GM23338 (cell line): ENCODE measurements at places on chromosomes 6 and 20.

GRCh38 chr6:36597775-36598174 lies 3.6 kb downstream of the SRSF3 start:
- no peak for DNase-seq

DNA sequence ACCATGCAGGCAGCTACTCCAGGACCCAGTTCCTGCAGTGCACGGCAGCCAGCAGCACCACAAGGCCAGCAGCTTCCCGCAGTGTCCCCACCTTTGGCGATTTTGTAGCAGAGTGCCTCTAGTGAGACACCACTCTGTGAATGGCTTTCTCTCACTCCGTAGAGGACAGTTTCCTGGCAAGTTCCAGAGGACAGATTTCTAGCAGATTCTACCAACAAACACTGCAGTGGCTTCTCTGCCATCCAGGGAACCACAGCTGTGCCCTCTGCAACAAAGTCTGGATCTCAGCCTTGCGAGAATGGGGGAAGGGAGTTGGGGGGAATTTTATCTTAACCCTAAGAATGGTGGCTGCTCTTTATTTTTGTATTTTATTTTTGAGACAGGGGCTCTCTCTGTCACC lies 28.7 kb downstream of the SNHG17 start:
- no peak for DNase-seq

DNA sequence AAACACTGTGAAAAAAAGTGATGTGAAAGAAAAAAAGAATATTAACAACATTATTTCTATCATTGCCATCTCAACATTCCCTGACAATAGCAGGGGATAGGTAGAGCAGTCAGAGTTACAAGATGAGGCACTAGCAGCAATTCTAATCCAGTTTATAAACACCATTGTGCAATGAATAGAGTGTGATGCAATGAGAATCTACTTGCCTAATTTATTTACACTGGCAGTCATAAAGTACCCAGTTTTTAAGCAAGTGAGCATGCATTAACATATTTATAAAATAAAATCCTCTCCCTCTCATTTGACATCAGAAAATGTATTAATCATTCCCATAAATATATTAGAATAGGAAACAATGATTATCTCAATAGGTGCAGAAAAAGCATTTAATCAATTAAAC lies 2.5 kb upstream of the MANEA start:
- no peak for DNase-seq

- no peak for DNase-seq
These were observed 14.0 kb downstream of the DPPA5 start for GRCh38 chr6:73340048-73340447.

- DNase-seq, result no peak
These were observed 48.4 kb upstream of the PIM1 start for GRCh38 chr6:37121556-37121955.

GRCh38 chr6:129843573-129843972 lies 17.5 kb downstream of the TMEM244 start:
- no peak for DNase-seq

- no peak for DNase-seq
These were observed 137.0 kb downstream of the MTHFD1L start for GRCh38 chr6:151002491-151002935.

DNA sequence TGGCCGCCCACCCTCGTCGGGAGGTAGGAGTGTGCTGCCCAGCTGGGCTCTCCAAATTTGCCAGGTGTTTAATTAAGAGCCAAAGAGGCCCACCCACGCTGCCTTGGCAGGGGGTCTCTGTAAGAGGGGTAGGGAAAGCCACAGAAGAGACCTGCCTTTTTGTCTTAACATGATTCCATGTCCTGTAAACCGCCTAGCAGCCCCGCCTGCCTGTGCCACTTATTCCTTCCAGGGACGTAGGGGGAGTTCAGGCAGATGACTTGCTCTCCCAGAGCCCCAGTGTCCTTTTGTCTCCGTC lies 2.1 kb downstream of the FAM210B start:
- DNase-seq, result no peak

- no peak for DNase-seq
These were observed 6.2 kb downstream of the DYNLT1 start for GRCh38 chr6:158638324-158638854.

DNA sequence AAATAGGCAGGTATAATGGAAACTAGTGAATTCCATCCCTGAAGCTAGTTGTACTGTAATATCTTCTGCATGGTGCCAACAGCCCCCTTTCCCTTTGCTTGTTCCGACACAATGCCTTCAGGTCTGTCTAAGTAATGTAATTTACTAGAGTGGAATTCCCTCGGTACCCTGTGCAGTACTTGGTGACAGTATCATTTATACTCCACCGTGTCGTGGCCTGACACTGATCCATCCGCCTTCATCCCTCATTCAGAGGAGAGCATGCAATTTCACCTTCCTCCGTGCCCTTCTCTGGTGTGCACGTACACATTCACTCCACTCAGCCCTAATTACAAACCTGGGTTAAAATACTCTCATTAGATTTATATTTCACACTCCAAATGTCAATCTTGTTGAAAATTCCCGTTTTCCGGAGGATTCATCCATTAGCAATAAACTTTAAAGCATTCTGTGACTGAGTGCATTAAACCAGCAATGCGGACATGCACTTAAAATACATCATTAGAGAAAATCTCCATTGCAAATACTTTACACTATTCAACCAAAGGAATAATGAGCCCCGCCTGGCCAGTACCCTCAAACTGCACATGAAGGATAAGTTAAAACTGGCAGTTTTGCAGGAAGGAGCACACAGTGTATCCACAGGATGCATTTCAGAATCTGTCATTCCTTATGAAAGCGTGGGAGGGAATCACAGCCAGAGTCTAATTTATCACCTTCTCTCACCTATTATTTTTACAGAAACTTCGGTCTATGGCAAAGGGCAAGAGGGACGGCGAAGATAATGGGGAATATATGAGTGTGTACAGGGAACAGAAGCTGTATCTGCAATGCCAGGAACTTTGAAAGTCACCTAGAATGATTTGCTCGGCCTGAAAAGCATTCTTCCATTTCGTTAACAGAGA lies 182.5 kb downstream of the GJA10 start:
- no peak for DNase-seq

DNA sequence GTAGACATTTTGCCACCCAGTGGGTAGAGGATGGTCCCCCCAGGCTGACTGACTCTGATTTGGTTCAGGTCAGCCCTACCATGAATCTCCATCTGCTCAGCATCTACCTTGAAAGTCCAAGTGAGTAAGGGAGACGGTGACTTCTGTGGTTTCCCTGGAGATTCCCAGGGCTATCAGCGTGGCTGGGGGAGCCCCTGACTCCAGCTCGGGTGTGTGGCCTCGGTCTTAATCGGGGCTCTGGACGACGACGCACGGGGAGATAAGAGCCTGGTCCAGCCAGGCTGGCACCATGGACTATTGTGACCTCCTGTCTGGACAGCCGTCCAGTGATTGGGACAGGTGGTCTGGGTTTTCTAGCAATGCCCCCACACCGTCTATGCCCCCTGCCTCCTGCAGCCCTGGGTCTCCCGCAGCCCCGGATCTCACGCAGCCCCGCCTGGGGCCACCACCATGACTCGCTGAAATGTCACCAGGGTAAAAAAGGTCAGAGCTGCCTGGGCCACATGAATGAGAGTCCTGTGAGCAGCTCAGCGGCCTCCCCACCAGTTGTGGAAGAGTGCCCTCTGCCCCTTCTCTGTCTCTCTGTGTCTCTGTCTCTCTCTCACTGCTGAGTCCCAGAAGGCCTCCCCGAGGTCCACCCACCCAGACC lies 47.1 kb upstream of the GATA5 start:
- no peak for DNase-seq

GRCh38 chr6:44250067-44250717 lies 3.3 kb downstream of the HSP90AB1 start:
- DNase-seq, result no peak
